Adrenal gland (tissue), 19 donors: ENCODE measurements at places on chromosomes 11 and 22.

DNA sequence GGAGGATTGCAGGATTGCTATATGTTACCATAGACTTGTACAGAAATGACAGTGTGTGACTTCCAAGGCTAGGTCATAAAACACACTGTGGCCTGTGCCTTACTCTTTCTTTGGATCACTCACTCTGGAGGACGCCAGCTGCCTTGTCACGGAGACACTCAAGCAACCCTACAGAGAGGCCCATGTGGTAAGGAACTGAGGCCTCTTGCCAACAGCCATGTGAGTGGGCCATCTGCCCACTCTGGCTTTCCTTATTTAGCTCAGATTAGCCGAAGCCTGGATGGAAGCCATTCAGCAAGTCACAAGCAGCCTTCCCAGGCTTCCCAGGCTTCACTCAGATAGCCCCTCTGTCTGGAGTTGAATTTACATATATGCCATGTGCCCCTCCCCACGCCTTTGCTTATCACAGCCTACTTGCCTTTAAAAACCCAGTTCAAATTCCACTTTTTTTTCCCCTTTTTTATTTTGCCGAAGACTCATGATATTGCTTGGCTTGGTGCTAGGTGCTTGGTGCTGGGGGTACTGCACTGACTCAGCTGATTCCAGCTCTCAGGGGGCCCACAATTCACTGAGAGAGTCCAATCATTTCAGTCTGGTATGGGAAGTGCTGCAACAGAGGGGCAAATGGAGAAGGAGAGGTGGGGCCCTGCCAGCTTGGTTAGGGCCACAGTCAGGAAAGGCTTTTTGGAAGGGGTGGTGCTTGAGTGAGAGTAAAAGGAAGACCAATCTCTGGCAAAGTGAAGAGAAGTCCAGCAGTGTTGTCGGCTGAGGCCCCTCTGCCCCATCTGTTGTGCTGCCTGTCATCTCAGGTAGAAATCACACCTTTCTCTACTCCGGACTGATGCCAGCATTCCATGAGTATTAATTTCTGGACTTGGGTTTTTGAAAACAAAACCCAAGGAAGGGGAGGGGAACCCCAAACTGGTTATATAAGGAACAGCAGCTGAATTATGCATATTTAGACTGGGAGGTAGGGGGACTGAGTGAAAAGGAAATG lies 14.5 kb upstream of the P4HA3 start:
- DNase-seq = peak; percentile 90

DNA sequence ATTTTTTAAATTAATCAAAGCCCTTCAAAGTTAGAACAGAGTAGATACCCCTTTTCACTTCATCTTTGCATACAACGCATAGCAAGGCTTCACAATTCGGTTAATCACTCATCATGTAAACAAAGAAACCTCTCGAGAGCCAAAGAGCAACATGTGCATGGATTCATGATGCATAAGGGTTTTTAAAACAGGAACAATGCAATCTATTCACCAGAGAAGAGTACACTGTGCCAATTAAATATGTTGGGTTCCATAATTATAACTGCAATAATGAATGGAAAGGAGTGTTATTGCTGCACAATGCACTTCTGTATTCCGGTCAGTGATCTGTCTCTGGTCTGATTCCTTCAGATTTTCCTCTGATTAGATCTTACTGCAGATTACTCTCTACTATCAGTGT lies 45.3 kb downstream of the CADM1 start:
- no peak for DNase-seq

DNA sequence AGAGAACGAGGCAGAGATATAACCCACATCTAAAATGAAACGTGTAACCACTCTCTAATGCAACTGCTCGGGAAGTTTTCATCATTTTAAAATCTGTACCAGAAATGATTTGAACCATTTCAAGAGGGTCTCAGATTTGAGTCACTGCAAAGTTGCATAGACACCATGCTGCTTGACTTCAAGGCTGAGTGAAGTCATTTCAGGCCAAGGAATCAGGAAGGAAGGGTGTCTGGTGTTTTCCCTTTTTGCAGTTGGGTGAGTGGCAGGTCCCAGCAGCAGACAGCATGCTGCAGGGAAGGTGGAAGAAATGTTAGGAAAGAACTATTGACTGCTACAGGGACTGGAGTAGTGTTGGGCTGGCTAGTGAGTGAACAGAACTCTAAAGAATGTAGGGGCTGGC lies 16.5 kb downstream of the TANGO2 start:
- no peak for DNase-seq

DNA sequence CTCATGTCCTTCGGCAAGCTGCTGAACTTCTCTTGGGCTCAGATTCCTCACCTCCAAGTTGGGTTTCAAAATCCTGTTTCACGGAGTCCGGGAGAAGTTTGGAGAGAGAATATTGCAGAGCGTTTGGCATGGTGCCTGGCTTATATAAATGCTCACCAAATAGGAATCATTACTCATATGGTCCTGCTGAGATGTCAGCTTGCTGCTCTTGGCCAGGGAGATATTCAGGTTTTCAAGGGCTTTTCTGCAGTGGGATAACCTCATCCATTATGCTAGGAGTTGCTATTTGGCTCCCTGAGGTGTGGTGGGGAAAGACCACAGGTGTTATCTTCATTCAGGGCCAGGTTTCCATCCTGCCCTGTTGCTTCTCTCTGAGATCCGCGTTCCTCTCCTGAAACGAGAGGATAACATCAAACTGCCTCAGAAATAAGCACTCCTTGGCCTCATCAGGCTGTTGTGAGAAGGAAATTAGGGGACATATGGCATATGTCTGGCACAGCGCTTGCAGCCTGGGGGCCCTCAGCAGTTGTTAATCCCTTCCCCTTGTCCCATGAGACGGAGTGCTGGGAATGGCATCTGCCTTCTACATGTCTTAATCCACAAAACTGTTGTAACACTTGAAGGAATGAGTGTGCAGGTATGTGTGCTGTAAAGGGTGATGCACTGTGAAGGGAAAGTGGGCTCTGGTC lies 29.9 kb upstream of the ACER3 start:
- peak; percentile 78 for DNase-seq

DNA sequence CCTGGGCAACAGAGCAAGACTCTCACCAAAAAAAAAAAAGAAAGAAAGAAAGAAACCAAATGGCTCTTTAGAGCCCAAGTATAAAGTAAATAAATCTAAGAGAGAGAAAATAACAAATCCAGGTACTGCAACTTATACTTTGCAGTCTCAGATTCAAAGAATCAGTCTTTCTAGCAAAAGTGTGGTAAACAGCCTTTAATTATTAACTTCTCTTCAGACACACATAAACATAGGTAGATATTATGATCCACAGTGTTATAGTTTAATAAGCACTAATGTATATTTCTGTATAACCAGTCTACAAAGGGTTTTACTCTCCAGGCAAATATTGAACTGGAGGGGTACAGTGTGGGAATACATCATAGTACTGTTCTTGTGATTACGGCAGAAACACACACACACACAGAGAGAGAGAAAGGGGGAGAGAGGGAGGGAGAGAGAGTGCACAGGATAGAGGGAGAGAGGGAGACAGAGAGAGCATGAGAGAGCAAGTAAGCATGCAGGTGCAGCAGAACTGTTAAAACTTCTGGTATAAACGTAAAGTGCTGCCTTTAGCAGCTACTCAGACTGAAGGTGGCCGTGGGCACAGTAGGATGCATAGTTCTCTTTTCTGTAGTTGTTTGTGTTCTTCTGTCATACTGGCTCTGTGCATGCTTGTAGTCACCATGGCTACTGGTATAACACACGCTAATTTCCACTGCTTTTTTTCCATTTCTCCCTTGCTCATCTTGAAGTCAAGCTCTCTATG lies 32.3 kb downstream of the MTMR2 start:
- no peak for DNase-seq

DNA sequence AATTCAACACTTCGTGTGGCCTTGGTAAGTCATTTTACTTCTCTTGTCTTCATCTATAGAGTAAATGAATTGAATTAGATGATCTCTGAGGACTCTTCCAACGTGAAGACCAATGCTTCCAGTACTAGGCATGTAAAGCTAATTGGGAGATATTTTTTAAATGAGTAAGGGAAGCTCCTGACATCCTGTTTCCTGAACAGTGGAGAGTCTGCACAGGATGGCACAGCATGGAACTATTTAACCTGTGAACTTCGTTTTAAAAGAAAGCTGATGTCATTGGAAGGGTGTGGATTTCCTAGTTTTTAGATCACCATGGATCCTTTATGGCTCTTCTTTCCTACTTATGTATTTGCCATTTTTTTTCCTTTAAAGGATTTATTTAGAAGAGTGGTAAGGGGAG lies 48.4 kb upstream of the HSD17B12 start:
- no peak for DNase-seq

GRCh38 chr11:120244476-120245365 lies 4.8 kb downstream of the POU2F3 start:
- no peak for DNase-seq

GRCh38 chr11:86719781-86720463 lies 47.5 kb upstream of the ME3 start:
- DNase-seq = no peak

GRCh38 chr11:8290081-8290810 lies 26.6 kb upstream of the LMO1 start:
- peak; percentile 23 for DNase-seq

DNA sequence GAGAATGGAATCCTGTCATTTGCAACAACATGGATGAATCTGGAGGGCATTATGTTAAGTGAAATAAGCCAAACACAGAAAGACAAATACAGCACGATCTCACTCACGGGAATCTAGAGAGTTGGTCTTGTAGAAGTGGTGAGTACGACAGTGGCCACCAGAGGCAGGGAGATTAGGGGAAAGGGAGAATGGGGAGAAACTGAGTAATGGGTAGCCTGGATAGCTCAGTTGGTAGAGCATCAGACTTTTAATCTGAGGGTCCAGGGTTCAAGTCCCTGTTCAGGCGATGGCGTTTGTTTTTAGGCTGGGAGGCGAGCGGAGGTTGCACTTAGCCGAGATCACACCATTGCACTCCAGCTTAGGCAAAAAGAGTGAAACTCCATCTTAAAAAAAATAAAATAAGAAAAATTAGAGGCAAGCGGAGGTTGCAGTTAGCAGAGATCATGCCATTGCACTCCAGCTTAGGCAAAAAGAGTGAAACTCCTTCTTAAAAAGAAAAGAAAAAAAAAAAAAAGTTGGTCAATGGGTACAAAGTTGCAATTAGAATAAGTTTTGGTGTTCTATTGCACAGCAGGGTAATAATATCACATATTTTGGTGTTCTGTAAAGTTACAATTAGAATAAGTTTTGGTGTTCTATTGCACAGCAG lies 95.7 kb upstream of the UBASH3B start:
- DNase-seq = no peak

- DNase-seq = no peak
Measured at GRCh38 chr11:65071907-65072630, 11.8 kb downstream of the CDCA5 start.

DNA sequence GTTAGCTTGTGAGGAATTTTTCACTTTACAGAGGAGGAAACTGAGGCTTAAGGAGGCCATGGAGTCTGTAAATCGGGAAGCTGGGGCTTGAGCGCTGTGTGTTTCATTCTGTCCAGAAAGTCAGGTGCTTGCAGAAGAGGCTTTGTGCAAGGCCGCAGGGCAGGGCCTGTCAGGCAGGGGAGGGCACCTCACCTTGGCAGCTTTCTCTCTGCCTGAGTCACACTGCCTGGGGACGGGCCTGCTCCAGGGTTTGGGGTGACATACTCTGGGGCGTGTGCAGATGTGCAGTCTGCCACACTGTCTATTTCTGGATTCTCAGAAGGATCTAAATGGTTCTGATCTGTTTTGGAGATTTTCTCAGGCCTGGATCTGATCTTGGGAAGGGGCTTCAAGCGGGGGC lies 8.4 kb downstream of the INCENP start:
- DNase-seq = peak; percentile 85

- no peak for DNase-seq
Measured at GRCh38 chr11:109511598-109511997, 89.6 kb downstream of the C11orf87 start.

DNA sequence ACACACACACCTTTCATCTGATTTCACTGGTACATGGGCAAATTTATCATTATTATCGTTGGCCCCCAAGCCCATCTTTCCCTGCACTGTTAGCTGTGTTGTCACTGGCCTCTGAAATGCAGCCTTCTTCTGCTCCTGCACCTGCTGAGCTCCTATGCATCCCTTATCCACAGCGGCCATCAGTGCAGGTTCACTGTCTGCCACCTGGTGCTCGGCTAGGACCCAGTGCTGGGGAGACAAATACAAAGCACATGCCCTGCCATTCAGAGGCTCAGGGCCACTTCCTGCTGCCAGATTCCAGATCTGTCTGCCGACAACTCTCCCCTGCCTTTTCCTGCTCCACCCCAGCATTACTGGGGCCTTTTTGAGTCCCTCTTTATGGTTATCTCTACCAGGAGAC lies 1205.4 kb downstream of the TBC1D22A start:
- DNase-seq = no peak

DNA sequence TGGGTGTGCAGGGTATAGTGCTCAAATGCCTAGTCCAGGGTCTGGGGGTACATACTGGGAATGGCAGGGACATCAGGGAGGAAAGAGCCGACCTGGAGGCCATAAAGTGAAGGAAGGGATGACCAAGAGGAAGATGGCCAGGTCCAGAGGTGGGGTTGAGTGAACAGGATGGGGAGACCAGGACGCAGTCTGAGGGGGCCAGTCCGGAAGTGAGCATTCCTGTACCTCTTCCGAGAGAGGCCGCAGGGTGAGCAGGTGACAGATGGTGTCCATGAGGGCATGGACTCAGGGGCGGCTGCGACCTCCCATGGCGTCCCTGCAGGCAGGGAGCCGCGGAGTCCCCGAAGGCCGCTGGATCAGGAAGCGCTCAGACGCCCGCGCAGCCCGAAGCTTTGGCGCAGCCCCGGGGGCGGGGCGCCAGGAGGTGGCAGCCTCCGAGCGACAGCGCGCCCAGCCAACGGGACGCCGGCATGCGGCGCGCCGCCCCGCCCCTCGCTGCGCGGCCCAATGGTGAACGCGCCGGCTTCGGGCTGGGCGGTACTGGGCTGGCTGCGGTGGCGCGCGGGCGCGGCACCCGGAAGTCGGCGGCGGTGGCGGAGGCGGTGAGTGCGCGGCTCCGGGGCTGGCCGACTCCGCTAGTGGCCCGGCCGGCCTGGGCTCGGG lies at the start of gene TANGO2:
TSS of gene TANGO2 (plus strand) at position 578 of the 663 bp plus-strand sequence. CDS start 15,689 bp downstream, outside the sequence.
- DNase-seq = peak; percentile 97

- no peak for DNase-seq
Measured at GRCh38 chr11:75896843-75897419, 81.9 kb downstream of the UVRAG start.

DNA sequence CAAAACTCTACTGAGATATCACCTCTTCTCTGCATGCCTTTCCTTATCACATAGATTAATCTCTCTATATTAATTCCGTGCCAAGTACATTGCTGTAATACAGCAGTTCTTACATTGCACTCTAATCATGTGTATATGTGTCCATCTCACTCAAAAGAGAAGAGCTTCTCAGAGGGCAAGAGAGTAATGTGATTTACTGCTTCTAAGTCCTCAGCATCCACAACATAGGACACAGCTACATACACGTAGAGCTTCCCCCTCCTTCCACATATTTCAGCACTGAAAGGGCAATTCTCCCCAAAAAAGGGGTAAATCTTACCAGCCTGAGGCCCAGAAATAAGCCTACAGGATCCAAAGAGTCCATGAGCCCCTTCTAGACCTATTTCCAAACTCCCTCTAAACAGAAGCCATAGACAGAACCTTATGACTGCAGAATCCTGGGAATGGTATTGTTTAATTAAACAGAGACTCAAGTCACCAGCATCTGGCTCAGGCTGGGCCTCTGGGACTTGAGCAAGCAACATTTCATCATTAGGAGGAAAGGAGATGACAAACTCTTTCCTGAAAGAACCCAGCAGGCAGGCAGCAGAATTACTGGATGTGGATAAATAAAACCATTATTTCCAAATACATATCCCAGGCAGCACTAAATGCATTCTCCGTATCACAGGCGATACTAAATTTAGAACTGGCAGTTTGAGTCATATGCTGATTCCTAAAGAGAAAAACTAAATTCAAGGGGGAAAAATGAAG lies 87.2 kb downstream of the KCNC1 start:
- DNase-seq = peak; percentile 38

- no peak for DNase-seq
Measured at GRCh38 chr11:93169950-93170561, 27.7 kb downstream of the SLC36A4 start.
